ENCODE measurements at places on chromosomes 7 and 10.
A peak's percentile ranks its signal among the peaks of the same experiment; 100 is the strongest.

DNA sequence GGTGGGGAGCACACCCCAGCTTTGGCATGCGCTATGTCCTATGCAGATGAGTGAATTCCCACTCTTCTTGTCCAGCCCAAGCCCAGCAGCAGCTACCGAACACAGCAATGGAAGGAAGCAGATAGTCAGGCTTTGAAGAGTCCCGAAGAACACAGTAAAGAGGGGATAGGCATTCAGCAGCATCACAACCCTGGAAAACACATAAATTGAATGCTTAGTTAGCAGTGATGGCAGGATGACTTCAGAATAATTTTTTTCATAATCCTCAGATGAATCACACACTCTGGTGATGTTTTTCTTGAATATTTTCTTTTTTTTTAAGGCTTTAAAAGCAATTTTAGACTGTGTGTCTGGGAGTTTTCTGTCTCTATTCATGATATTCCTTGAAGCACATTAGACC, 95.8 kb downstream of the CFAP58 start:
- DNase-seq = no peak

- DNase-seq = no peak
Observed at GRCh38 chr10:23461557-23461956, 22.7 kb downstream of the OTUD1 start.

- DNase-seq = no peak
Observed at GRCh38 chr10:130188195-130189175, 52.3 kb downstream of the GLRX3 start.

GRCh38 chr7:94040254-94040653, 36.1 kb upstream of the BET1 start:
- no peak for DNase-seq

DNA sequence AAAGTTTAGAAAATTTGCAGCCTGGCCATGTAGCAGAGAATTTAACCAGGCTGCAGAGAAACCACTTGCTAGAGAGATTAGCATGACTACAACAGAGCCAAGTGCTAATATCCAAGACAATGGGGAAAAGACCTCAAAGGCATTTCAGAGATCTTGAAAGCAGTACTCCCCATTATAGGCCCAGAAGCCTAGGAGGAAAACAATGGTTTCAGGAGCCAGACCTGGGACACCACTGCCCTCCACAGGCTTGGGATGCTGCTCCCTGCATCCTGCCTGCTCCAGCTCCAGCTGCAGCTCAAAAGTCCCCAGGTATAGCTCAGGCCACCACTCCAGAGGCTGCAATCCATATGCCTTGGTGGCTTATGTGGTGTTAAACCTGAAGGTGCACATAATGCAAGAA, 101.5 kb upstream of the TMEM72 start:
- no peak for DNase-seq

DNA sequence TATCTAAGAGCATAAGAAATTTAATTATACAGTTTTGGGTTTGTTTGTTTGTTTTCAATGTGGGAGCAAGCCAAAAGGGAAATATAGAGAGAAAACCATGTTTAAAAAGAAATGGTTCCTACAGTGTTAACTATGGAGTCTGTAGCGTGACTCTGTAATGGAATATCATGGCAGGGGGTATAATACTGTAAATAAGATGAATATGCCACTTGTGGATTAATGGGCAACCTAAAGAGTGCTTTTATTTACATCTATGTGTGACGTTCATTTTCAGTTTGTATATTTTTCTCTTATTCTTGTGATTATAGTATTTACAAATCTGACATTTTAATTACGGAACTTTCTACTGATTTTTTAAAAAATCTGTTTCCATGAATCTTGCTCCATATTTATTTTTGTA, 95.9 kb downstream of the POLL start:
- DNase-seq = no peak

GRCh38 chr10:79053481-79054202, 15.1 kb upstream of the ZMIZ1 start:
- DNase-seq = no peak

DNA sequence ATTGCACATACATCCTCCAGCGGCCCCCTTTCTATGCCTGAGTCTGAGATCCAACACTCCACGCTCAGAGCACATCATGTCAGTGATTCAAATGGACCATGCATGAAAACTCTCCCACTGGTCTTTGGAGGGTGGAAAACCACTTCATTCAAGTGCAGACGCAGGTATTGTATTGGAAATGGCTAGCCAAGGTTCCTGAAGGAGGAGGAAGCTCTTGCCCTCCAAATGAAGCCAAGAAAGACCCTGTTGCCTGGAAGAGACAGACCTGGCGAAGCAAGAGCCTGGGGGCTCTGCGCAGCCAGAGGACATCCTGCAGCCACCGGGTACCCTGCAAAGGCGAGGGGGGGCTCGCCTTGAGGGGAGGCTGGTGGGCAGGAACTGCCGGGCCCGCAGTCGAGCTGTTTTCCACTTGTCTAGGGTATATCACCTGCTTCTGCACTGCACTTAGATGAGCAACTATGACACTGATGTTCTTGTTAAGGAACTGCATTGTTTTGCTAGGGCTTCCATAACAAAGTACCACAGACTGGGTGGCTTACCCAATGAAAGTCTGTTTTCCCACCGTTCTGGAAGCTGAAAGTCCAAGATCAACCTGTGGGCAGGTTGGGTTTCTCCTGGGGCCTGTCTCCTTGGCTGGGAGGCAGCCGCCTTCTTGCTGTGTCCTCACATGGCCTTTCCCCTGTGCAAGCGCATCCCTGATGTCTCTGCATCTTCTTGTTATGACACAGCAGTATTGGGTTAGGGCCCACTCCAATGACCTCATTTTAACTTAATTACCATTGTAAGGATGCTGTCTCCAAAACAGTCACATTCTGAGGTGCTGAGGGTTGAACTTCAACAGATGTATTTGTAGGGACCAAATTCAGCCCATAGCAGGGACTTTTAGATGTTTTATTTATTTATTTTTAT, 233.4 kb downstream of the ARHGAP12 start:
- DNase-seq = no peak

DNA sequence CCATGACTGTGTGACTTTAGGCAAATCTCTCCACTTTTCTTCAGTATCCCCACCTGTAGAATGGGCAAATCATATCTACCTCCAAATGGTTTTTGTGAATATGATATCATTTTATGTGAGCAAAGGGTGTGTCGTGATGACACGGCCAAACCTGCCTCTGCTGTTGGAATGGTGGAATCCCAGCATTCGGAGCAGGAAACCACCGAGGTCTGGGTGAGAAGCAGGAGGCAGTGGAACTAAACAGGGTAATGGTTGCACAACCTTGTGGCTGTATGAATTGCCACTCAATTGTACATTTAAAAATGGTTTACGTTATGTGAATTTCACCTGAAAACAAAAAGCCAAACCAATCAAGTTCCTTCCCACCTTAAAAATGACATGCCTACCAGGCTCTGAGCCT, 131.4 kb upstream of the ZMIZ1 start:
- no peak for DNase-seq

GRCh38 chr10:66209025-66209424, 716.8 kb upstream of the LRRTM3 start:
- DNase-seq = no peak

GRCh38 chr10:91340613-91341362, 69.4 kb upstream of the HECTD2 start:
- no peak for DNase-seq

DNA sequence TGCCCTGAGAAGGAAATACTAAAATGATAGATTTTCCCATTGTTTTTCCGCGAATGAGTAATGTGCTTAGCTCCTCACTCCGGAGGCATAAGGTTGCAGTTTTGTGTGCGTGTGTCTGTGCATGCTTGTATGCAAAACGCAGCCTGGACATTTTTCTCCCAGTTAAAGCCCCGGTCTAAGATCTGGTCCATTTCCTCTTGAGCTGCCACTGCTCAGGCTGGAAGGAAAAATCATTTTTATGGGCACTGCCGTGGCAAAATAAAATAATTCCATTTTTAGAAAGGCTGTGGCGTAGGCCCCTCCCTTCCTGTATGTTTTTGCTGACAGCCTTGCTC, 260.6 kb downstream of the WDR37 start:
- no peak for DNase-seq

- no peak for DNase-seq
Observed at GRCh38 chr7:35313575-35313974, 59.7 kb upstream of the TBX20 start.

- no peak for DNase-seq
Observed at GRCh38 chr10:11015446-11015934, 2.2 kb upstream of the CELF2 start.

- DNase-seq = peak; percentile 34
Observed at GRCh38 chr10:30784897-30785605, 155.5 kb upstream of the LYZL2 start.

- DNase-seq = no peak
Observed at GRCh38 chr7:137262599-137262998, 80.9 kb downstream of the PTN start.

- no peak for DNase-seq
Observed at GRCh38 chr7:7681191-7681935, 37.0 kb downstream of the RPA3 start.

GRCh38 chr7:51731075-51731474, 414.5 kb upstream of the COBL start:
- DNase-seq = no peak

DNA sequence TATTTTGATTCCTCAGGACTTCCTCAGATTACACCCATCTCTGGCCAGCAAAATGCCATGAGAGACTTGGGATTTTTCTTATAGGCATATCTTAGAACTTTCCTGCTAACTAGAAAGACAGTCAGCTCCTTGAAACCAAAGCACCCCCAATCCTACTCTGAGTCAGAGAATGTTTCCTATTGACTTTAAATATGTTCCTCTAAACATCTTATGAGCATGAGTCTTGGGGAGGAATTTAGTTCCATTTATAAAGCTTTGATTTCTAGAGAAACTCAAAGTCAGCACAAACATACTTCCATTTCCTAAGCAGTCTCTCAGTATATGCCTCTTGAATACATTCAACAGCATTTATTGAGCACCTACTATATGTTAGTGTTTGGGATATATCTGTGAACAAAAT, 128.5 kb downstream of the INHBA start:
- no peak for DNase-seq

DNA sequence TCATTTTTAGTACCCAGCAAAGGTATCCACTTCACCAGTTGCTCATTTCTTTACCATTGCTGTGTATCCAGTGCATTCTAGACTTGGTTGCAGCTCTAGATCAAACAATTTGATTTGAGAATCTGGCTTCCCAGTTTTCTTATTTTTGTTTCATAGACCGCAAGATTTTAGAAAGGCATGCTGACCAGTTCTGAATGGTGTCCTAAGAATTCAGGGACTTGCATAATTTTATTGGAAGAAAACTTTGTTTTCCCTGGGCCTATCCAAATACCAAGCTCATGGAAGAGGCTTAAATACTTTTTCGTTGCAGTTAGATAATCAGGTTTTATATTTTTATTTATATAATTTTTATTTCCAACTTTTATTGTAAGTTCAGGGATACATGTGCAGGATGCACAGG, 58.3 kb downstream of the BICC1 start:
- DNase-seq = no peak

DNA sequence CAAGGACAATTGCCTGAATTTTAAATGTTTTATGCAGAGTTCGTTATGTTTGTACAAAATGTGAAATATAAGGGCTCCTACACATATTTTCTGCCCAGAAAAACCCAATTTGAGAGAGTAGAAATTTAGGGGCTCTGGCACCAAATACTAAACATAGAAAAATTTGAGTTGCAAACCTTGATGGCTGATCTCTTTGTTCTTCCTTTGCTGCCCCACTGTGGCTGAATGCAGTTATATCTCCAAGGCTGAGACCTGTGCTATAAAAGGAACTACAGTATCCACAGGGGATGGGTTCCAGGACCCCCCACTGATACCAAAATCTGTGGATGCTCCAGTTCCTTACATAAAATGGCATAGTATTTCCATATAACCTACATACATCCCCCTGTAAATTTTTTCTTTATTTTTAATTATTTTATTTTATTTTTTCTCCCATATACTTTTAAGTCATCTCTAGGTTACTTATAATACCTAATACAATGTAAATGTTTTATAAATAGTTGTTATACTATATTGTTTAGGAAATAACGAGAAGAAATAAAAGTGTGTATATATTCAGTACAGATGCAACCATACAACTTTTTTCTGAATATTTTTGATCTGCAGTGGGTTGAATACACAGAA, 22.5 kb downstream of the CFAP43 start:
- peak; percentile 29 for DNase-seq

DNA sequence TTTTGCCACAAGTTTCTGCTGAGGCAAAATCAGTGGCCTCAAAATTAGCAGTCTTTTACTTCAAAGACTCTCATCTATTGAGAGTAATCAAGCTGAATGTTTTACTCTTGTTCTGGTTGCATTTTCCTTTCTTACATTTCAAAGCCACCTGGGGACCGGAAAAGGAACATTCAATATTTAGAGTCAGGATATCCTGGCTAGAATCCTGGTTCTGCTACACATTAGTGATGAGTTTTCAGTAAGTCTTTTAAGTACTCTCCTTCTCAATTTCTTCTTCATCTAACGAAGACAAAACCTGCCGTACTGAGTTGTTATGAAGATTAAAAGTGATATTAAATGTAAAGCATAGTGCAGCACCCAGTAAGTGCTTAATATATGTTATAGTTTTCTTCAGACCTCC, 52.5 kb downstream of the LAMB4 start:
- no peak for DNase-seq

GRCh38 chr10:107477266-107477665, 312.8 kb upstream of the SORCS1 start:
- DNase-seq = no peak

DNA sequence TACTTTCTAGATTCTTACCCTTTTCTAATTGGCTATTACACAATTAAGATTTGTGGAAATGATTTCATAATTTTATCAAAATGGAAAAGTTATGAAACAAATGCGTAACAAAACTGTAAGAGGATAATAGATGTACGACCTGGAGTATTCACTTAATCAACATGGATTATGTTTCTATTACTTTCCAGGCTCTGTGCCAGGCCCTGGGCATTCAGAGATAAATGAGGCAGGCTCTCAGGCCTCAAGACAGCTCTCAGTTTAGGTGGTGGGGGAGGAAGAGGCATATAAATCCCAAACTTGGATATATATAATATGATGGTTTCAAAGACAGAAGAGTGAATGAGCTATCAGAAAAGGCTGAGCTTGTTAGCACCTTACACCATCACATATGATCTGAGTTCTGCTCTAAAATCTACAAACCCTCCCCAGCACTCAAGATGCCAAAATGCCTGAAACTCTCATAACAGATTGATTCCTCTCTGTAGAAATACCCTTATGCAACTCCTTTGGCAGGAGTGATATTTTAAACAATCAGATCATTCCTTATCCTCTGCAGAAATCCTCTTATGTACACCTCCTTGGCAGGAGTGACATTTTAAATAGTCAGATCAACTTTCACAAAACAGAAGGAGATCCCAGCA, 42.5 kb downstream of the ACBD5 start:
- no peak for DNase-seq

- DNase-seq = no peak
Observed at GRCh38 chr10:60711496-60711895, 66.8 kb upstream of the CDK1 start.

GRCh38 chr7:149060156-149060555, 30.4 kb downstream of the ZNF786 start:
- no peak for DNase-seq

DNA sequence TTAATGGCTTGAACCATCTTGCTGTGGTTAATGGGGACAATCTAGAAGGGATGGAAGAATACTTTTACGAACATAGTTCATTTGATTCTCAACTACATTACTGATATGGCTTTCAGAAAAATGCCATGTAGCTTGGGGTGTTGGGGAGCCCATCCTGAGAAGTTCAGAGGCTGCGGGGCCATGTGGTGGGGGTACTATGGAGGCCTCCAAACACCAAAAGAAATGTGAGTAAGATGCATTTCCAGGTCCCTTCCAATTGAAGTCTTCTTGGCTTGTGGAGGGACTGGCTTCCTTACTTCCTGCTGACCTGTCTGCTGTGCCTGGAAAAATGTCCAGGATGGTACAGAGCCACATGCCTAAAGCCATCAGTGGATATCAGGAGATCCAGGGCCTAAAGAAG, 1.6 kb upstream of the MBL2 start:
- DNase-seq = no peak
